Thyroid gland (tissue), 4 donors: ENCODE measurements at places on chromosomes 1 and 21. TPM values are rescaled to one million over a fixed set of nuclear protein-coding genes. Genes with fewer than 3 reads are reported as not detected.

Gene SPOCD1
- not detected for total RNA-seq

Gene DHRS3
- 181 TPM for total RNA-seq

Gene TPTE
- 0.22 TPM for total RNA-seq

Gene FAM163A
- total RNA-seq: not detected

Gene VPS26C
- total RNA-seq: 44.8 TPM

Gene CYP2J2
- not detected for total RNA-seq

Gene SORT1
- 126 TPM for total RNA-seq

GRCh38 chr1:58816072-58816746 lies 32.4 kb upstream of the JUN start:
- peak; percentile 93 for DNase-seq

- DNase-seq: no peak
These were observed 200.6 kb downstream of the RGS7 start for GRCh38 chr1:241156231-241156965.

GRCh38 chr1:26696654-26697430 lies 1.0 kb downstream of the ARID1A start:
- DNase-seq: peak; percentile 35

- peak; percentile 8 for DNase-seq
These were observed 87.5 kb upstream of the SGIP1 start for GRCh38 chr1:66446261-66447001.

DNA sequence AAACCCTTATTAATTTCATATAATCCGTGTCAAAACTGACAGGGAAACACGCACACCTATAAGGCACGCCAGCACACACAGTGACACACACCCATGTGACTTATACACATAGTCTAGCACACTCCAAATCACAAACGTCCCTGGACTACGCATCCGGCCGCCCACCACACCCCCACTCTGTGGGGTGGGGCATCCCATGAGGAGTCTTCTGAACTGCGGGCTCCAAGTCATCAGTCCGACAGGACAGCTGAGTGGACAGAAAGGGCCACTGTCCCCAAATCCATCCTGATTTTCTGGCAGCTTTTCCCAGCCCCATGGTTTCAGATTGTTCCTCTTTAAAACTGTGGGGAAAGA lies 829 bp downstream of the PEA15 start:
- peak; percentile 44 for DNase-seq

DNA sequence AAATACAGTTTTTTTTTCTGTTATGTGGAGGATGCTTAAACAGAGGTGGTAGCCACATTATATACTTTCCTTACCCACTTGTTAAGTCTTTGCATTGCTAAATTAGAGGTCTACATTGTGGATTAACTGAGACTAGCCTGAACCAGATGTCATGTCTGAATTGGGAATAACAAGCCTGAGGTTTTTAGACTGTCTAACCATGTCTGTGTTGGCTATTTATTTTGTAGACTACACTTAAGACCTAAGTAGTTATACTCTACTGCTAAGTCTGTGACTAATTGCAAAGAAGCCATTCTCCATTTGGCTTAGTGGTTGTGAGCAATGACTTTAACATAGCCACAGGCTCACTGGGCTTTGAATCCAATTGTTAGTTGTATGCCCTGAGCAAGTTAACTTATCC lies 45.4 kb downstream of the CDC14A start:
- no peak for DNase-seq

DNA sequence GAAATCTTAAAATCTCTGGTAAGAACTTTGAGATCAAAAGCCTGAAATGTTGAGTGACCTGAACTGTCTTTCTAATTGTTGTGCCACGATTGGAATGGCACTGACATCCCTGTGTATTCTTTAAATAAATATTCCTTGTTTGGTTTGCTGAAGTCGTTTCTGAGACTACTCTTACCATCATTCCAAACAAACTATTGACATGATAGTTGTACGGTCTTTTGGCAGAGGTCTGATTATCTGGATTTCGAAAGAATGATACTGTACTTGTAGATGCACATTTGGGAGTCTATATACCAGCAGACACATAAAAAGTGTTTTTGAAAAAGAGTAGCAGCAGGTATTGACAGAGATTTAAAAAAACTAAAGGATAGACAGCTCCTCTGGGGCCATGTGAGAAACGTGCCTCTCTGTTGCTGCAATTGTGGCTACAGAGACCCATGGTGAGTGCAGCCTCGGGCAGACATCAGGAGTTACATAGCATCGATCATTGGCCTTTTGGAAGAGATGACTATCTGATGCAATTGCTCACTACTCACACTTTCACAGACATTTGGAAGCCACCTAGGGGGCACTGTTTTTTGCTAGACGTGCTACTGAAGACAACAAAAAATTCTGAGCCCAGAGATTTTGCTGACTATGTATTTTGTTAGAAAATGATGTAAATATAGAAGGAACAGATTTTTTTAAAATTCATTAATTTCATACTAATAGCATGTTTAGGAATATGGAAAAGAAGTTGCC lies 464.5 kb downstream of the KCNT2 start:
- DNase-seq: no peak

DNA sequence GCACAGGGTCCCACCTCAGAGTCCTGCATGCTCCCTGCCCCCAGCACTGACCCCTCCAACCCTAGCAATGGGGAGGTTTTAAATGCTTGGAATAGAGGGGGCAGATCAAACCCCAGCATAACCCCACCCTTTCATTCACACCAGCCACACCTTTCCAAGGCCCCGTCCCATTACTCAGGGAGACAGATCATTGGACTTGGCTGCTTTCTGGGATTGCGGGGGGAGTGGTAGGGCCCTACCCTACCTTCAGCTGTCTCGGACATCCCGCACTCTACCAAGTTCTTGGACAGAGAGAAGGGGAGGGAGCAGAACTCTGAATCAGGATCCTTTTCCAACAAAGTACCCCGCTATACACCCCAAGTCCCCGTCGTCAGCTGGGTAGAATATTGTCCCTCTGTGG lies 983 bp downstream of the PADI2 start:
- DNase-seq: no peak

DNA sequence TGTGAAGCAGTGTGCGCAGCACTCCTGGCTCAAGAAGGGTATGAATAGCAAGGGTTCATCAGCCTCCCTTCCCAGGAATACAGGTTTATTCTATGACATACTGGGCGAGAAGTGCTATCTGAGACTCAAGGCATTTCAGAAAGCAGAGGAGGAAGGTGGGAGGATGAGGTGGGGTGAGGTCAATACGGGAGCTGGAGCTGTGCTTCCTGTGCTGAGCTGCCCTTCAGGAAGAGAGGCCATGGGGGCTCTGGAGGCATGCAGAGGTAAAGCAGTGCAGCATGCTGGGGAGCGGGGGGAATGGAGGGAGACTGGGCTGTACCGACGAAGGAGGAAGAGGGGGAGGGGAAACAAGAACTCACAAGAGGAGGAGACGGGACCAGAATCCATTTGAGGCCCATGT lies 717.6 kb downstream of the PTPRU start:
- DNase-seq: no peak

GRCh38 chr1:29282924-29283803 lies 46.8 kb downstream of the PTPRU start:
- DNase-seq: peak; percentile 12

DNA sequence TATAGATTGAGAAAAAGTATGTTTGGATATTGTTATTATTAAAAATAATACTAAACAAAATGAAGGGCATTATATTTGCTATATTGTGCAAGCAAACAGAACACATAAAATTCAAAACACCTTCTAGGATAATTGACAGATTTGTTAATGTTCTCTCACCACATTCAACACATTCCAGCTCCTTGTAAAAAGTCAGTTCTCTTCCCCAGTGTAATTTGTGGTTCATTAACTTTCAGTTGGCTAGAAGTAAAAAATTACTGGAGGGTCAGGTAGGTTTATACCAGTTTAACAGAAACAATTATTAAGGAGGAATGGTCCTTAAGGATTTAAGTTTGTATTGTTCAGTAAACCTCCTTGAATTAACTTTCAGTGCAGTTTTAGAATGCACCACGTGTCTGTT lies 1235.3 kb upstream of the ADGRL2 start:
- DNase-seq: no peak

DNA sequence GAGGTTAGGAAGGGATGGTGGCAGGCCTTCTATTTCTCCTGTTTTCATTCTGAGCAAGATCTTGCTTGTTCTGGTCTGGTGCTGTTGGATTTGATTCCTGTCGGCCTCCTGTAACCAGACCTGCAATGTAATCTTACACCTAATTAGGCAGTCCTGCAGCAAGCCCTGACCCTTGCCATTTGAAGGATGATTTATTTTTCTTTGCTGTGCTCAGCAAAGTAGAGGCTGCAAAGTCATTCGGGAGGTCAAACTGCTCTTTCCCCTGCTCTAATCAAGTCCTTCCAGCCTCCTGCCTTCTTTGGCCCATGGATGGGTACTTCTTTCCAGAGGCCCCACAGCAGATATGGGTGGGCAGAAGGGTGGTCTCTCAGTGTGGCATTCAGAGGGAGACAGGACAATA lies 417.7 kb upstream of the USP24 start:
- peak; percentile 25 for DNase-seq

DNA sequence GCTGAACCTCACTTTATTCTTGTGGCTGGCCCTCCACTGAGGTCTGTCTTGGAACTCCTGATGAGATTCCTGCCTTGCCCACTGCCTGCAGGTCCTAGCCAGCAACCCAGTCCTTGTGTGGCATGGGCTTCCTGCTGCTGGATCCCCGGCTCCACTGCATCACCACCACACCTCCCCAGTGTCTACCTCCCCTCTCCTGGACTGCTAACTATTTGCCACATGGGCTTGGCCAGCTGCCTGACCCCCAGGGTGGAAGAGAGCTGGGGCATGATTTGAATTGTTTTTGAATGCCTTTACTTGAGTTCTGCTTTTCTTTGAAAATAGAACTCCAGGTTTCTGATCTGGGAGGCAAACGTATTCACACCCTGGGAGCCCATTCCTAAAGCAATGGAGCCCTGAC lies 41.2 kb downstream of the SPAG17 start:
- peak; percentile 61 for DNase-seq

DNA sequence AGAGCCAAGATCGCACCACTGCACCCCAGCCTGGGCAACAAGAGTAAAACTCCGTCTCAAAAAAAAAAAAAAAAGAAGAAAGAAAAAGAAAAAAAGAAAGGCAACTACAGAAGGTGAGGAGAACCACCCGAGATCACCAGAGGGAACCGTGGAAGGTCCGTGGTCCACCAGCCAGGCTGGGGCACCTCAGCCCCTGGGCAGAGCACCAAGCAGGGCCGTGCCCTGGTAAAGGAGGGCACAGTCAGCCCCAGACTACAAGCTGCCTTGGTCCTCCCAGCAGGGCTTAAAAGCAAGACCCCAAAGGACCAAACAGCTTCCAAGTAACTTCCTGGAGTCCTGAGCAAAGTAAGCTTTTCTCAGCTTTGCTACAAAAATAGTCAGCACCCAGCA lies 8.8 kb upstream of the SAMD11 start:
- no peak for DNase-seq
